ENCODE measurements at places on chromosomes 5 and 9.

DNA sequence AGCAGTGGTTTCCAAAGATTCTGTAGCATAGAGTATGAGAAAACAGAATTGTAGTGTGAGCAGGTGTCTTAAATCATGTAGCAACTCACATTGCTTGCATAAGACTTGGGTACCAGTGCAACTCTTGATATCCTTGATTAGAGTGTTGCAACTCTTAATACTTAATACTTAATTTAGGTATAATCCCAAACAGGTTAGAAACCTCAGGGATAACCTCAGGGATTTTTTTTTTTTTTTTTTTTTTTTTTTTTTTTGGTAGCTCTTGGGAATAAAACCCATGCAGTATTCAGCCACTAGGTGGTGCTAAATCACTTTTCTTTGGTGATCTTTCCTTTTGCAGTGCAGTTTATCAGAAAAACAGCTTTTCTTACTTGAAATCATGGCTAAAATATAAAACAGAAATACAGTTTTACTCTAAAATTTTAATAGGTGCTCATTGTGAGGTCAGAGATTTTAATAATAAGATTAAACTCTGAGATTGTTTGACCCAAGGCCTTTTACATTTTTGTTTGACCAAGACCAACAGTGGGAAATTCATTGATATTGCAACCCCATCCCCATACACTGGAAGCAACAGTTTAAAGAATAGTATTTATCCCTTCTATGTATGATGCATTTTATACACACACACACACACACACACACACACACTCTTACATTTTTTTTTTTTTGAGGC is 55.3 kb downstream of the ERAP1 start:
- no peak for DNase-seq

- no peak for DNase-seq
Measured at GRCh38 chr9:69400470-69400869, 75.5 kb downstream of the ENTREP1 start.

DNA sequence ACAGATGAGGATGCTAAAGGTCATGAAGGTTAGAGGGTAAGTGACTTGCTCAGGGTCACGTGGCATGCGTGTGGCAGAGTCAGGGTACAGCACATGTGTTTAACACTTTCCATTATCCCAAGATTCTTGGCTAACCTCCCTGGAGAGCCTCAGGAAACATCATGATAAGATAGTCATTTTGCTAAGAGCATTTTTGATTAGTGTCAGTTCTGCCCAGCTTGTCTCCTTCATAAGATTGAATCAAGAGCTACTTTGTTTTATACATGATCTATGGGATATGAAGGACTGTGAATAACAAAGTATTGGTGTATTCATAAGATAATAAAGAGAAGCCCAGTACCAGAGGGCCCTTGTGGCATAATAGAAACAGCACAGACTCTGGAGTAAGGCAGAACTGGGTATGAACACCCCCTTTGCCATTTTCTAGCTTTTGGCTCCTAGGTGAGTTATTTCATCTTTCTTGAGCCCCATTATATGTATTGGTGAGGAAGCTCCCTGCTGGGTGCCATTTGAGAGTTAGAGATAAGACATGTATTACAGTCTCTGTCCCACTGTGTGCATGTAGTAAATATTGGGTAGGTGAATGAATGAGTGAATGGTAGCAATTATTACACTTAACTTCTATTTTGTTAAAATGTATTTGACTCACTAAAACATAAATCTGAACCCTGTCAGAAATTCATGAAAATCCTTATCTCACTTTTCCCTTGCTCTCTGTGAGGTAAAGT is 16.1 kb downstream of the PTPDC1 start:
- DNase-seq: no peak

DNA sequence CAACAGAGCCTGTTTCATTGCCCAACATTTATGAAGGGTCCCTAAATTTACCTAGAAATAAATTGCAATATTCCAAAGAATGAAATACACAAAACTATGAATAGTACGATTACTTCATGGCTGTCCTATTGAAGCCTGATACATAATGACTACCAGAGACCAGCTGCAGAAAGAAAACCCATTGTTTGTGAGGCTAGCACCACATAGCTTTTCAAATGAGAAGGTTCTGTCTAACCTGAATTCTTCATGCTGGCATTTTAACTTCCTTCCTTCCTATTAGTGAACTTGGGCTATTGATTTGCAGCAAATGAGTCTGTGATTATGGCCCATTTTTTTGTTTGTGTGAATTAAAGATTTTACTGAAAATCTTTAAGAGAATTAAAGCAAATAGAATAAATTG is 47.3 kb downstream of the MEGF10 start:
- DNase-seq: no peak

DNA sequence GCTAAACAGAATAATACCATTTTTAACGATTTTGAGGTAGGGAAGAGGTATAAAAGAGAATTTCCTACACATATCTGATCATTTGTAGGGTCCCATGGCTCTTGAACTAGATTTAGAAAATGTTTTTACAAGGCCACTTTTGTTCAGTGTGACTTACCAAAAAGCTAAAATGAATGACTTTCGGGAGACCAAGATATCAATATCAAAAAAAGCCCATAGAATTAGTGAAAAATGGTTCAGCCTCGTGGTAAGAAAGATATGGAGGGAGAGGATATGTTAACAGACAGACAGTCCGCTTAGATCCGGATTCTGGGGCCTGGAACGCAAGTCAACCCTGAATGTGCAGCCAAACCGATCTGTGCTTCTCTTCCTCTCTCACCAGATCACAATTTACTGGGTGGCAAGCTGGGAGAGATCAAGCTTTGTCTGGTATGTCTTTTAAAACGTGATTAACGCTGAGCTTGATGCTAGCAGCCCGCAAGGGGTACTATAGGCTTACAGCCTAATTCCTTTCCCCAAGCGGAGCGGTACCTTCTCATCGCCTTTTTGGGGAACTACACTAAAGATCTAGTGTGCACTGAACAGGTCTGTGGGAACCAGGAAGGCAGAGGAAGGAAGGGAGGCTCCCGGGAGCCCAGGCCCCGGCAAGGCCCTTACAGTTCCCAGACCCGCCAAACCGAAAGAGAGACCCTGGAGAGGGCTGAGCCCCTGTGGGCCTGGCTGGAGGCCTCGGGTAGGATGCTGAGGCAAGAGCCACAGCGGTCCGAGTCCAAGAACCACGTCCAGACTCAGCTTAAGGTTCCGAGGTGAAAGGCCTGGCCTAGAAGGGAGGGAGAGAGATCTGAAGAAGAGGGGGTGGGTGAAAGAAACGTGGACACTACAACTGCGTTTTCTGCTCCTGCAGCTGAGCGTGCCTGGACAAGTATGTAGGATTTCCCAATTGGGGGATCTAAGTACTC is 2.9 kb downstream of the NR2F1-AS1 start:
- DNase-seq: no peak

GRCh38 chr5:37889612-37890317 is 49.9 kb upstream of the GDNF start:
- no peak for DNase-seq
